Activated CD4-positive, alpha-beta T cell treated with anti-CD3 and anti-CD28 coated beads, Interleukin-2, amount 50 U/mL, for 4 hours (primary cell): ENCODE measurements at places on chromosomes 7 and 10.

DNA sequence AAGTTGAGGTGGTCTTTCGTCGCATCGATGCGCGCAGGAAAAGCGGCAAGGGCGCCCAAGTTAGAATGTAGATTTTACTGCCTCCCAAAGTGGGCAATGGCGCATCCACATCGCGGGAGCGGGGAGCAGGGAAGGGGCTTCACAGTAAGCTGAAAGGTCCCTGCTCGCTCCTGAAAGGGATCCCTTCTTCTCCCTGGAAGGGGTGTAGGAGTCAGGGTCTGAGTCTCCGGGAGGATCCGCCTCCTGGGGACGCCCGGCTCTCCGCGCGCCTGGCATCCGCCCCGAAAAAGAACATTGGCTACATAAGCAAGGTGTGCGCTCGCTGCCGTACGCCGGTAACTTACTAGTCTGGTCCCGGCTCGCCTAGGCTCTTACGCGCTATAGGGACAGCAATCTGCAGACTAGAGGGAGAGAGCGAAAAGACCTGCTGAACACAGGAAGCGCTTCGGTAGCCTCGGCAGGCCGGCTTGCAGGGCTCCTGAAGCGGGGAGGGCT, 804 bp downstream of the UNC5B start:
- no peak for DNase-seq

DNA sequence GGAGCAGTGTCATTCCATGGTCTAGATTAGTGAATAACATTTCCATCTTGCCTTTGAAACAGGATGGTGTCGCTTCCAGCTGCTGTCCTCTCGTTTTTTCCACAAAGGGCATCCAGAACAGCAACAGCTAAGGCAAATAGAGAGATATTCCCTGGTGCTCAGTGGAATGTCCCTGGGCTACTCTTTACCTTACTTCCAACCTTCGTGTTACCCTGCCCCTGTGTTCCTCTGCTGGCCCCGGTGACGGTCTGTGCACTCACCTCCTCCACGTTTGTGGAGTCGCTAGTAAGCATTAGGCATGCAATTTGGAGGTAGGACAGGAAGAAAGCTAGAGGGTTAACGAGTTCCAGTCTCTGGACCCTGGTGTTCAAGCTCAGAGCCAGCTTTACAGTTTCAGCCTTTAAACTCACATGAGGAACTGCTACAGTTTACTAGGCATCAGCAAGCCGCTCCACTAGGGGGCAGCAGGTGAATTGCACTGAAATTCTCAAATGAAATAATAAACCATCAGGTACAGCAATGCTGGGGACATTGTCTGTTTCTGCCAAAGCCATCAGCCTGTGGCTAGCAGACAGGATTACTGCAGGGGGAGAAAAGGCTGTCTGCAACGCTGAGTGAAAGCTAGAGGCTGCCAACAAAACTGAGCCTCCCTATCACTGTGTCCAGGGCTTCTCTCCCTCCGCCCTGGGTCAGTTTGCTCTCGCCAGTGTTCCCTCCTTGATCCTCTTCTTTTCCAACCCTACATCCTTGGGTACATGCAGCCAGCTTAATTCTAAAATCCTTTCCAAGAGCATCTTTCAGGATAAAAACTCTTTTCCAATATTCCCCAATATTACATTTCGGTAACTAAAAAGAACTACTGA, 9.0 kb downstream of the MRPL32 start:
- peak; percentile 80 for DNase-seq

GRCh38 chr10:52517012-52517411, 202.9 kb downstream of the DKK1 start:
- DNase-seq, result no peak

- DNase-seq, result no peak
These were observed 95.2 kb downstream of the DNAJB6 start for GRCh38 chr7:157431951-157432540.

- DNase-seq, result no peak
These were observed 376.2 kb upstream of the SEMA3C start for GRCh38 chr7:81294897-81295515.

DNA sequence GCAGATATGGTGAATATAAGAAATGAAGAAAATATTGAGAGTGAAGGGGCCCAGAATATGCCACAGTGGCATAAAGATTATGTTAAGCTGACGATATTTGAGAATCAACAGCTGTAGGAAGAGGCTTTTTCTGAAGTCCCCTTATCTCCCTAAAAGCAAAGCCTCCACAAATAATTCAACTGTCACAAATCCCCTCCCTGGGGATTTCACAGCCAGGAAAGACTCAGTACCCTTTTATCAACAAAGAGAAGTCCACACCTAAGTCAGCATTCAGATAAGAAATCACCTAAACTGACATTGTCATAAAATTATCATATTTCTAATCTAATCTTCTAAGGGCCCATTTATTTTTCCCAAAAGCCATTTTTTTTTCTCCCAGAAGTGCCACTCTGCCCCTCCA, 284.9 kb upstream of the VWC2 start:
- no peak for DNase-seq

DNA sequence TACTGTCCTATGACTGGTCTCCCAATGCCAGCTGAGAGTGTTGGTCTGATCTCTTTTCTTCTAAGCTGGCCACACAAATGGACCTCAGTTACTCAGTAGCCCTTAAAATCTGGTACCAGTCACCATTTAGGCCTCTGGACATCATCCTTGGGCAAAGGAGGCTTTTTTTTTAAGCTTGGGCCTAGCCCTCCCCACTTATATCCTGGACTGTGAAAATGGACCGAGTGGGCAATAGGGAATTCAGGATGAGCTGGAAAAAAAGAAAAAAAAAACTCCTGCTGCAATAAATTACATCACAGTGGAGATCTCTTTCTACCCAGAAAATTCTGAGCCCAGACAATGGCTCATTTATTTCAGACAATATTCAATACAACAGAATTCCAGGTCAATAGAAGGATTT, 68.4 kb downstream of the PARP12 start:
- DNase-seq, result no peak

GRCh38 chr7:141074162-141074991, 513 bp downstream of the TMEM178B start:
- DNase-seq, result no peak

- DNase-seq, result no peak
These were observed 19.1 kb downstream of the GRM8 start for GRCh38 chr7:127233630-127234029.

DNA sequence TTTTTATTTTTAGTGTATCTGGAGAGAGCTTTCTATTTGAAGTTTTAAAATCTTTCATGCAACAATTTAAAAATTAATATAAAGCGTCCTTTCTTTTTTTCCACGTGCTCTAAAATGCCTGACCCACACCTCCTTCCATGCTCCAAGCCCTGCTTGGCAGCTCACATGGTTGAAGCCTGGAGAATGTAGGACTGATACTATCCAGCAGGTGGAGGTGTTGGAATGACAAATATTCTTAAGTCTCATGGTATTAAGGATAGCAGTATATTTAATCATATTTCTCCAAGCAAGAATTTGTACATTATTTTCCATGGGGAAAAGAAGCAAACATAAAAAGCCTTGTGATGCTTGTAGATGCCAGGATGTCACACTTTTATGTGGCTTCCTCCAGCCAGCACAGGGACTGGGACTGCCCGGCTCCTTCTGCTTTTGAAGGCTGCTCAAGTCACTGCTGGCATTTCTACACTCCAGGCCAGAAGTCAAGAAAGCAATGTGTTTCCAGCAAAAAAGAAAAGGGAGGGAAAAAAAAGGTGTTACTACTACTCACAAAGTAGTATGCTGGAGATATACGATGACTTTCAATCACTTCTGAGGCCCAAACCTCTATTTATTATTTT, 49.7 kb downstream of the BZW2 start:
- no peak for DNase-seq

GRCh38 chr7:107147464-107148393, 21.1 kb upstream of the HBP1 start:
- no peak for DNase-seq
